ENCODE measurements at places on chromosomes 2 and 18.

DNA sequence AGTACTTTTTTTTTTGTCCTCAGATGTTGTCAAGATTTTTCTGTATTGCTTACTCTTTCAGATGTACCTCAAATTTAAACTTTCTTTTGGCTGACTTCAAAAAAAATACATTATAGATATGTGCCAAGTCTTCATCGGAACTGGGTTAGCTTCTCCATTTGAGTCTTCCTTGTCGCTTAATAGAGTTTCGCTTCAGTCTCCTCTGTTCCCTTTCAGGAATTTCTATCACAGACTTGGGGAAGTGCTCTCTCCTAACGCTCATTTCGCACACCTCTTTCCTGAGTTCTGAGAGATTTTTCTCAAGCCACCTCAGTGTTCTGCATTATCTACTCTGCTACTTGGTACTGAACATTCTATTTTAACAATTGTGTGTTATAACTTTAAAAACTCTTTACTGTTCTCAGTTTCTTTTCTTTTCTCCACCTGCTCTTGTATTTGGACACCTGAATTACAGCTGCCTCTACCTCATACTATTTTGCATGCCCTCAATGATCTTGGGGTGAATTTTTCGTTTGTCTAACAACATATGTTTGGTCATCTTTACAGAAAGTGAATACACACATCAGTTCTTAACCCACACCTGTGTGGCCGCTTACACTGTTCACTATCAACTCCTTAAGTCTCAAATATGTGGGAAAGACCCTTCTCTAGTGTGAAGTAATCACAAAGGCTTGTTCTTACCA lies 16.5 kb downstream of the PTPN2 start:
- no peak for DNase-seq

- no peak for DNase-seq
These were observed 251.8 kb downstream of the LPIN1 start for GRCh38 chr2:11998218-11998617.

DNA sequence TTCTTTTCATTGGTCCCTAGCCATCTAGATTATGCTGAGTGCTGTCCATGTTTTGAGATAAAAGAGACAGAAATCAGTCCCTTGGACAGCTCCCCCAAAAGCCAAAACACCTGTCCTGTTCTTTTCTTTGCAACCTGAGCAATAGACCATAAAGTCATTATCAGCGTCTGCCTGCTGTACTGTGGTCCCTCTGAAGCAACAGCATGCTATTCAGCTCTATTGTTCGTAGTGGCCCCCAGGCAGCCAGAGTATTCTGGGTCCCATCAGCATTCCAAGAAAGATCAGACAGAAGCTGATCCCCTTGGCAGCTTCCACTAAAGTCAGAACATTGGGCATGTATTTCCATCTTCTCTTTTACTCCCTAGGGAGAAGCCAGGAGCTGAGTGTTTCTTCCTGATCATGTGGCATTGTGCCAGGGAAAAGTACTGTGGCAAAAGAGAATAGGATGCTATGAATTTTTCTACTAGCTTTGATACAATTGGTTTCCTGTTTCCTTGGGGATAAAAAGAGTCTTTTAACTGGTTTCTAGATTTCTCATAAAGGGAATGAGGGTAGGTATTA lies 33.6 kb upstream of the ZSWIM2 start:
- DNase-seq, result no peak

- DNase-seq, result no peak
These were observed 387.0 kb downstream of the MTX2 start for GRCh38 chr2:176656038-176656775.

DNA sequence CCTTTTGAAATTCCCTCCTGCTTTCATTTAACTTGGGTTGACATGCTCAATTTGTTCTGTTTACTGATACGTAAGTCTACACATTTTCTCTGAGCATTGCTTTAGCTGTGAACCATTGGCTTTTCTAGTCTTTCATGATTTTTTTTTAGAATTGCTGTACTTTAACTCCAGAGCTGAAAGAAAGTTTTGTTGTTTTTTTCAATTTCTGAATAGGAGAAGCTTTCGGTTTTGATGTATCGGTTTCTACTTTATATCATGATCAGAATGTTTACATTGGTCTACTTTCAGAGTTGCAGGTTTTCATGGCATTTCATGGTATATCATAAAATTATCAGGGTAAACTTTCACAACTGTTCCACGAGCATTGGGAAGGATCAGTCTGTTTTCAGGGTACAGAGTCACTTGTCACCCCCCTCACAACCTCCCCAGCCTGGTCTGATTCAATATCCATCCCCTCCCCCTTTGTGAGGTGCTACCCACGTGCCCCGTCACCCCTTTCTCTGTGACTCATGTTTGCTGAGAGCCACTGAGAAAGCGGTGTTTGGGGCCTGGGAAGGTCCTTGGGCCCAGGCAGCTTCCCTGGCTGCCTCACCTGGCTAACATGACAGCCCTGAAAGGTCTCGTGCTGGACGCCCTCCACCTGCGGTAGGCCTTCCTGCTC lies 7.0 kb downstream of the ASTL start:
- no peak for DNase-seq

DNA sequence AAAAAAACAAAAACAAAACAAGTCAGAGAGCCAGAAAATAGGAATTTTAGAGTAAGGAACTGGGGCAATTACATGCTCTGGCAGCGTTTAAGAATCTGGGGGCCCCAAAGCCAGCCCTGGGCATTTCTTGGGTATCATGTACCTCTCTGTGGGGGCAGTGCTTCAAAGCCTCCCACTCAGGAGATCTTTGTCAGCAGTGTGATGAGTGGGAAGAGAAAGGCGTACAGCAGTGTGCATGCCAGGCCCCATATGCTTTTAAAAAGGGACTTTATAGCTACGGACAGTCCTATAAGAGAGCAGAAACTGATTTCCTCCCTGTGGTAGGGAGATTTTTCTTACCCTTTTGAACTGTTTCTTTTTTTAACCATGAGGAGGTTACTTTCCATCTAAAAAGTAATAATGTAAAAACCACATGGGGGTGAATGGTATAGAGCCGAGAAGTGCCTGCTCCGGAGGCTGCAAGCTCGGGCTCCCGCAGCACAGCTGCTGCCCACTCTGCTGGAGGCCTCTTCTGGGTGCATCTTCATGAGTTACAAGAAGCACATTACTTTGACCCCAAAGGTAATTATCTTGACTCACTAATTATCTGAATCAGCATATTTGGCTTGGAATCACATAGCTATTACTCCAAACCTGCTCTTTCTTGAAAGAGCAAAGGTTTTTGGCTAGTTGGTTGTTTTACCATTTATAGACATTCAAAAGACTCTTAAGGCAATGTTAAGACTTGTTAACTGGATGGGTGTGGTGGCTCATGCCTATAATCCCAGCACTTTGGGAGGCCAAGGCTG lies 46.4 kb downstream of the PROC start:
- no peak for DNase-seq

DNA sequence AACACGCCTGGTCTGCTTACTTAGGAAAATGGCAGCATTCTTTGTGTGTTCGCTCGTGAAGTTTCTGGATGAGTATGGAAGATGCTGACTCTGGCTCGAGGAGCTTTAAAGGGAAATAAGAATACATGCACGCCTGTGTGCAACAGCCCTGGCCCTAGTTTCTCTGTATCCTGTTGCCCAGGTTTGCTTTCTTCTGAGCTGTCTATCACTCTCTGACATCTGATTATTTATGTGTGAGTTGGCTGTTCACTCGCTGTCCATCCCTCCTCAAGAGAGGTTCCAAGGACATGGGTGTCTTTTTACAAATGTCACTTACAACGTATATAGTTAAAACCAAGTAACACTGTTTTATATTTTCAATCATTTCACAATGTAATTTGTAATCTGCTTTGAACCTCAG lies 16.0 kb downstream of the SLC9A2 start:
- DNase-seq, result no peak

DNA sequence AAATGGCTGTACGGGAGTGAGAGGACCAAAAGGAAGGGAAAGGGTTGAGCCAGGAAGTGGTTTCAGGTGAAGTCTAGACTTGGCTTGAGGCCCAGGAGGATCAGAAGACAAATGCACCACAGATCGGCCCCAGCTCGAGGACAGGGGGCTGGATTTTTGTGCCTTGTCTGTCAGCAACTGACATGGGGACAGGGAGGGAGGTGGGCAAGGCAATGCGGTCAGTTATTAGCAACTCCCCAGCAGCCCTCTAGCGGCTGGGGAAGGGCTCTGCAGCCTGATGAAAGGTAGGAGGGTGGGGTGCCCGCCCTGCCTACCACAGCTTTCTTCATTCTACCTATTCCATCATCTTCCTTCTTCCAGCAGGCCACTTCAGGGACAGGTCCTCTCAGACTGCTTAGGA lies 50.0 kb downstream of the CPO start:
- DNase-seq, result no peak

- no peak for DNase-seq
These were observed 47.8 kb upstream of the C2orf74 start for GRCh38 chr2:61114147-61114546.

GRCh38 chr2:164061129-164061746 lies 325.4 kb upstream of the FIGN start:
- DNase-seq, result no peak

DNA sequence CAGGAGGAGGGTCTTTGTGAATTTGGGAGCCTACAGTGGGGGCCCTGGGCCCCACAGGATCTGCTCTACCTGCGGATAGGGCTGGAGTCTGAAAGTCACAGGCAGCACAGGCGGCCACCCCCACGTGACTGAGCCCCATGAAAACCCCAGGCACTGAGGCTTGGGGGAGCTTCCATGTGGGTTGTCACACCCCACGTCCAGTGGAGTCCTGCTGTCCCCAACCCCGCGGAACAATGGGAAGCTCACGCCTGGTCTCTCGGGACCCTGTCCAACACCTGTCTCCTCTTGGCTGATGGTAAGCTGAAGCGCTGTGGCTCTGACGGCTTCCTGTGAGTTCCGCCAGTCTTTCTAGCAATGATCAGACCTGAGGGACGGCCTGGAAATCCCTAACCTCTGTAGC lies 85.8 kb downstream of the PTGR3 start:
- no peak for DNase-seq

DNA sequence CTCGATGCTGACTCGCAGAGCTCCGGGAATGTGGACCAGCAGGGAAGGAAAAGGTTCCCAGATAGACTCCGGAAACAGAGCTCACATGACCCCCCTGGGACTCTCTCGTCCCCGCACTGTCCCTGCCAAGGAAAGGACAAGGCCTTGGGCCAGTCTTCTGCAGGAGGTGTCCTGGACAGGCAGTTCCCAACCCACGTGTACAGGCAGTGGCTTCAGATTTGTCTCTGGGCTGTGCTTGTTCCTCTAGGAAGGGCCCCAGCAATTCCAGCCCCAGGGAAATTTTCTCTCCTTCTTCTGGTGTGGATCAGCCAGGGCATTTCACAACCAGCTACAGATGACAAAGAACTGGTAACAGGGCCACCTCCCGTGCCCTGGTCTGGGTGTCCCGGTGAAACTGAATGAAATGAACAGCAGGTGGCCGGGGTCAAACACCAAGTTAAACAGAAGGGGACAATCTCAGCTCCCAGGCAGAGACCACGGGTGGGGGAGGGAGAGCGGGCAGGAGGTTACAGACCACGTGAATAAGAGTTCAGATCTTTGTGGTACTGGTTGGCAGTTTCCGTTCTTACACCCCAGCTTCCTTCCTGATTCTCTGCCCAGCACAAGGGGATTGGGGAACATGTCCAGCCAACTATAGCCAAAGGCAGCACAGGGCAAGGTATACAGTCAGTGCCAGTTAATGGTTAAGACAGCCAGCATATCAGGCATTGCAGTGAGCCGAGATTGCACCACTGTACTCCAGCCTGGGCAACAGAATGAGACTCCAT lies 52.2 kb upstream of the CAB39 start:
- DNase-seq, result no peak

GRCh38 chr2:240157147-240157470 lies 16.7 kb upstream of the OTOS start:
- DNase-seq, result no peak

DNA sequence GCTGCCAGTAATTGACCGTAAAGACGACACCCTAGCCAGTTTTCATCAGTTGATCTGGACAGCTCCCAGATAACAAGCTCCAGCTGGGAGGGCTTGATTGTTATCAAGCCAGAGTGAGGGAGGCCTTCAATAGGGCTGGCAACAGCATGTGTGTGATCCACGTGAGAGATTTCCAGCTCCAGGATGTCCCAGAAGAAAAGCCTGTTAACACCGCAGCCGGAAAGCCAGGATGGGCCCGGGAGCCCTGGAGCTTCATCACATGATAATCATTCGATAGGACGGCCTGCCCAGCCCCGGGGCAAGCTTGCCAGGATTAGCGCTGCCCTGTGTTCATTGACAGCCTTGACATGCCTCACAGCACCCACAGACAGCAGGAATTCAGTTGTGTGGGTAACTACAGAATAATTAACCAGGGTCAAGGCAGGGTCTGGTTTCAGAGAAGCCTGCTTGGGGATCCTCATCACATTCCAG lies 182.5 kb downstream of the C1D start:
- DNase-seq, result no peak

DNA sequence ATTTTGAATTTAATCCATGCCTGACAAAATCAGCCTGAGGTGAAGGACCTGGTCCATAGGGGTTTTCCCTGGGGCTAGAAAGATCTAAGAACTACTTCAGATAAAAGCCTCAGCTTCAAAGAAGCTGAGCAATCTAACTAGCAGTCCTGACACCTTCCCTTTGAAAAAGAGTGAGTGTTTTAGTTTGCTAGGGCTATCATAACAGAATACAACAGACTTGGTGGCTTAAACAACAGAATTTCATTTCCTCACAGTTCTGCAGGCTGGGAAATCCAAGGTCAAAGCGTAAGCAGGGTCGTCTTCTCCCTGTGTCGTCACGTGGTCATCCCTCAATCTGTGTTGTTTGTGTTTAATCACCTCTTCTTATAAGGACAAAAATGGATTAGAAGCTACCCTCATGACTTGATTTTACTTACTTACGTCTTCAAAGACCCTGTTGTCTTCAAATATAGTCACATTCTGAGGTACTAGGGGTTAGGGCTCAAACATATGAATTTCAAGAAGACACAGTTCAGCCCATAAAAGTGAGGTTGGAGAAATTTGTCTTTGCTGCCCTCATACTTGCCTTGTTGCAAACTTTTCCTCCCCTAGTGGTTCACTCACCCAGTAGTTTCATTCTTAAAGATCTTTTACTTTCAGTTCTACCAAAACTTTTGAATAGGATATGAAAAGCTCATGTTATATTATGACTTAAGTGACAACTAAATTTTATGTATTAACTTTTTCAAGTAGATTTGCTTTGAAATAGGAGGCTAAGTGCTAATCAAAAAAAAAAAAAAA lies 673.8 kb downstream of the ARHGAP15 start:
- DNase-seq, result no peak

DNA sequence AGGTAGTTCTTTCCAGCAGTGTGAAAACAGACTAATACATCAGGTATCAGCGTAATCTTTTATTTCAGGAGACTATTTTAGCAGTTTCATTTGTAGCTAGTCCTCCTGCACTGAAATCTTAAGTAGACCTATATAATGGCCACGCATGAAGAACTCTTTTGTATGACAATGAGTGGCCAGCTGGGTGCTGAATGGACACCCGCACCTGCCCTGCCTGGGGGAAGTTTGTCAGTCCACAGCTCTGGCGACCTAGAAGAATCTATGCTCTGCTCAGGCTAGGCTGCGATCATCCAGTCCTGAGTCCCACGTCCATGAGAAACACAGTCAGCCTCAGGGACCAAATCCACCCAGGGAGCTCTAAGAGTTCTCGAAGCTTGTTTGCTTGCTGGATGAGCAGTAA lies 709.2 kb upstream of the ID2 start:
- no peak for DNase-seq

- no peak for DNase-seq
These were observed 119.5 kb downstream of the MTCL1 start for GRCh38 chr18:8824846-8825245.

Measured in NCI-H1417 treated with DMSO at 0.1 percent for 48 hours (cell line).